ENCODE measurements at places on chromosomes 7 and 10.

DNA sequence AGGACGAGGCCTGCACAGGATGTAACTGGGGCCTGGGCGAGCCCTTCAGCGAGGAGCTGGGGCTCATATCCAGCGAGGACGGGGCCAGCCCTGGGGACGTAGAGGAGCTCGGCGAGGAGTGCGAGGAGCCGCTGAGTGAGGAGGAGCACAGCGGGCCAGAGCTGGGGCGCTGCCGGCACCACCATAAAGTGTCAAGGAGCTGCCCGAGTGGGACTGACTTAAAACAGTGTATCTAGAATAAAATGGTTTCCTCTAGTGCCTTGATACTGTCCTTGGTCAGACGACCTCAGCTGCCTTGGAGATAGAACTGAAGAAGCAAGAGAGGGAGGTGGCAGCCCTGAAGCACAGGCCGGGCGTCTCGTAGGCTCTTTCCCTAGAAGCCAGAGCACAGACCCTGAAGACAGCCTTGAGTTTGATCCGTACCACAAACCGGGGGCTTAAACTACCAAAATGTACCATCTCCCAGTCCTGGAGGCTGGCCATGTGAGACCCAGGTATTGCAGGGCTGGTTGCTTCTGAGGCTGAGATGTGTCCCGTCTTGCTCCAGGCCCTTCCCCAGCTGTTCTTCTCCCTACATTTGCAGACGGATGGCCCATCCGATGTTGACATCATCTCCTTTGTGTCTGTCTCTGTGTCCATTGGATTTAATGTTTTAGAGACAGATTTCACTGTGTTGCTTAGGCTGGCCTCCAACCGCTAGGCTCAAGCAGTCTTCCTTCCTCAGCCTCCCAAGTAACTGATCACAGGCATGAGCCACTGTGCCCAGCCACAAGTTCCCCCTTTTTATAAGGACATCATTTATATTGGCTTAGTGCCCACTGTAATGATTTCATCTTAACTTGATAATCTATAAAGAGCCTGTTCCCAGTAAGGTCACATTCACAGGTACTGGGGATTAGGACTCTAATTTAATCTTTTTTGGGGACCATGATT is 35.8 kb downstream of the DNAJB6 start:
- no peak for DNase-seq

DNA sequence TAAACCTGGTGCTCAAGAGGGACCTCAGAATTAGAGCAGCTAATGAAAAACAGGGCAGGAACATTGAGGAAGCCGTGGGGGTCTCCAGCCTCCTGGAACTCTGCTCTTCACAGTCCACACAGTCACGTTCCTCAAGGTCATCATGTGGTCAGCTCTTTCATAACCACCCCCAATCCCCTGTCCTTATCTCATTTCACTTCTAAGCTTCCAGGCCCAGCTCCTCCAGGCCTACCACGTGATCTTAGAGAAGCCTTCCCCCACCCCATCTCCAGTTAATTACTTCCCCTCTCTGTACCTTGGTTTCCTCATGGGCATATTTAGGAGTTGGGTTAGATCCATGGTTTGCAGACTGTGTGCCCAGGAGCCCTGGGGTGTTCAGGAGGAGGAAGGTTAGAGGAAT is 106.4 kb upstream of the TCF7L2 start:
- no peak for DNase-seq

- no peak for DNase-seq
Measured at GRCh38 chr7:48617993-48618392, 306.4 kb upstream of the CDC14C start.

DNA sequence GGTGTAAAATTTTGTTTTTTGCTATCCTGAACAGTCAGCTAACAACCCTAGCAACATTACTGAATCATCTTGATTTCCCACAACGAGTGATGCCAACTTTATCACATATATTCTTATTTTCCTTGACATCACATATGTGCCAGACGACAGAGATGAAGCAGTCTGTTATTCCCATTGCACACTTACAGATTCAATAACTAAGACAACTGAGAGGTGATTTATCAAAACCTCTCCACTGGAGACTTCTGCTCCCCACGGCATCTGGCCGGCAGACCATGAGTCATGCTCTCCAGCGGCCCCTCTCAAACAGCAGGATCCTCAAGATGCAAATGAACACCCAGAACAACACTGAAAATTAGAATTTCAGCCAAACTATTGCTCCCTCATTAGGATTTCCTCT is 57.1 kb downstream of the AMPH start:
- no peak for DNase-seq

GRCh38 chr7:4893929-4894475 is 10.5 kb upstream of the RADIL start:
- DNase-seq, result no peak

DNA sequence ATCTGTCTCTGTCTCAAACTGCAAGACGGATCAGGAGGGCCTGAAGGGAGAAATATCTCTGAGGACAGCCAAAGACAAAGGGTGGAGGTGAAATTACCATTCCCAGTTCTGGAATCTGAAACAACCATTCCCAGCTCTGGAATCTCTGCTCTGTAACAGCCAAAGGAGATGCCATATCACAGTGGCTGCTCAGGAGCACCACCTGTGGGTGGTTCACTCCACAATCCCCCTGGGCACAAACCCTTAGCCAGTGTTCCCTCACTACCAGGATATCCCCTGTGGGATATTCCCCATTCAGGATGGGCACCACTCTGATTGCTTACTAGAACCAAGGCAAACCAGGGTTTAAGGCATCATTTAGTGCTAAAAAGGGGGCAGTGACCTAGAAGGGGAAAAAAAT is 199.0 kb downstream of the HTR7 start:
- DNase-seq, result no peak

DNA sequence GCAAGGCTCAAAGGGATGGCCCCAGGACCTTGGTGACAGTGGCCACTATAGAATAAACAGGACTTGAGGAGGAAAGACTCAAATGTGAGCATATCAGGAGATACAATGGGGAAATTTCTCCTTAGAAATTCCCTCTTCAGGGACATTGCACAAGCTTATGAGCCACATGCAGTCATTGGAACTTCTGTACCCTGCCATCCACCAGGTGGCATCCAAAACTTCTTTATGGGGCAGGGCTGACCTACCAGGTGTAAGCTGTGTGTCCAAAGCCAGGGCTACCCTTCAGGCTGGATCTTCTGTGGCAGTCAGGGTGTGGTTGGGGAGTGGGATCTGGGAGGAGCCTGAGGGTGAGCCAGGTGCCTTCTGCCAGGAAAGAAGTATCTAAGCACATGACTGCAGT is 36.6 kb upstream of the LRRC18 start:
- no peak for DNase-seq

DNA sequence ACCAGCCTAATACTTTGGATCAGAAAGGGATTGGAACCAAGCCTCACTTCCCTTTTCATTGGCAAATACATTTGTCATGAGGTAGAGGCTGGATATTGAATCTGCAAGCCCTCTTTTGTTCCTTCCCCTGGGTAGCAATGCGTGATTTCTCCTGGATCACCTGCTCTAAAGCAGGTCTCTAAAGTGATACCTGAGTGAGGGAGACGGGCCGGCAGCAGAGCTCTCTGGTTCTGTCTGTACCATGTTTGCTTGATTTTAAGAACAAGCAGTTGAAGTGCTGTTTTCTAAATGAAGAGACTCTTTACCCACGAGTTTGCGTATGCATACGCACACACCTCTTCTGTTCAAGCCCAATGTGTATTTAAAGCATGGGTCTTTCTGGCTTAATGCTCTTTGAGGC is 41.1 kb downstream of the GARS1 start:
- DNase-seq, result no peak

- DNase-seq, result no peak
Measured at GRCh38 chr7:26054386-26054785, 97.6 kb upstream of the NFE2L3 start.

- DNase-seq, result no peak
Measured at GRCh38 chr7:147829016-147829415, 761.5 kb upstream of the C7orf33 start.

DNA sequence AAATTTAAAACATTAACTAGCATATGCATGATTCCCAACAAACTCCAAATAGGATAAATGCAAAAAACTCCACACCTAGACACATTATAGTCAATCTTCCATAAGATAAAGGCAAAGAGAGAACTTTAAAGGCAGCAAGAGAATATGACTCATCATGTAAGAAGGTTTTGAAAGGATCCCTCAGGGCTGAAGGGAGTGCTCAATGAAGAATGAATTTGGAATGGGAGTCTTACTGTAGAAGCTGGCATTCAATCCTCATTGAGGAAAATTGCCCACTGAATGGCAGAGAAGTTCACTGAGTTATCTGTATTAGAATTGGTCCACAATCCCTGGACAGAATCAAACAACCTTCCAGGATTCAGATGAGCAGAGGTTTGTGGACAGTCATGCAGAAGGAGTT is 26.1 kb upstream of the ZNF365 start:
- no peak for DNase-seq

DNA sequence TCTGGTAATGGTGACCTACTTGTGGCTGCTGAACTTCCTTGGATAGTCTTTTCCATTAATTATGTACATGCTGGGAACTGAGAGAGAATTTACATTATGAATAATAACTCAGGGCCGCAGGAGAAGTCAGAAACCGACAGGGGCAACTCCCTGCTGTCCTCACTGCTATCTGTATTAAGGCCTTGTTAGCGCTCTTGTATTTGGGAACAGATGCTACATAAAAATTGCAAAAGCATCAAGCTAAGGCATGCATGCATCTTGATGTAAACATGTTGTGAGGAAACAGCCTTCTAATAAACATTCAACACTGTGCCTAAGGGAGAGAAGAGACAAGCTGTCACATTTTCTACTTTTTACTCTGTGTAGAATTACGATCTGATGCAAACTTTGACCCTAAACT is 158.4 kb downstream of the PARD3 start:
- no peak for DNase-seq

DNA sequence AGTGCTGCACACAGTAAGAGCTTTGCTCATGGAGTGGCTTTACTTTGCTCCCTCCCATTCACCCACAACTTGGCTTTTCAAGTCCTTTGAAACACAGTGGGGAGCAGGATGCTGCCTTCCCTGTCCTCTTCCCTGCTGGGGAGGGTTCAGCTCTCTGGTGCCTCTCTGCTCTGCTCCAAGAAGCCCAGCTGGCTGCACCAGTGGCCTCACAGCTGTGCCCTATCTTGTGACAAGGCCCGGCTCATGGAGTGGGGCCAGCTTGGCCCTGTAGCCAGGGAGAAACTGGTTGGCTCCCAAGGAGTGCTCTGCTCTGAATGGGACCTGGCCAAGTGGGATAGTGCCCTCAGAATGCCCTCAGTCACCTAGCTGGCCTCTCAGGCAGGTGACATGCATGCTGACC is 212.3 kb upstream of the ZMIZ1 start:
- DNase-seq, result no peak

DNA sequence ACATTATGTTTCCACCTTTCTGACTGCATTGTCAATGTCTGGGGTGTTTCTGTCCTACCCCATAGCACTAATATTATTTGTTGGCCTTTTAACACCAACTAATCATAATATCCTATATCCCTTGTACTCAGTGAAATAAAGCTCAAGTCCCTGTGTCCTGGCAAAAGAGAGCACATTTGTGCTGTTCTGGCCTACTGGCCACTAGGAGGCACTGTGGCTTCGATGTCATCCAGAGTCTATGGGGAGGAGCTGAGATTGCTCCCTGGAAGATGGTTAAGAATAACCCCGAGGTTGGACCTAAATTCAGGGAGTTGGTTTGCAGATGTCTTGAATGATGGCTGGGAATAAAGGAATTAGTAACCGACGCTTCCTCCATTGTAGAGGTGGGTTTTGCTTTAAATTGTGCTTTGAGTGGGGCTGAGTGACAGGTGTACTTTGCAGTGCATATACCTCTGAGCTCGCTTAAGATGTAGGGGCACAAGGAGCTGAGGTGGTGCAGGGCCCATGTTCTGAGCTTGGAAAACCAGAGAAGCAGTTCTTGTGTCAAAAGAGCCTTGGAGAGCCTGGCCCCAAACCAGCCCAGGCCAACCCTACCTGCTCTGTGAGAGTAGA is 191.2 kb upstream of the PRSS1 start:
- DNase-seq, result no peak
